ENCODE measurements at places on chromosomes 11 and 22.

GRCh38 chr11:6353367-6353987 lies 33.2 kb upstream of the CAVIN3 start:
- no peak for DNase-seq

- DNase-seq = no peak
These were observed 8.9 kb downstream of the MYH9 start for GRCh38 chr22:36378869-36379217.

- DNase-seq = no peak
These were observed 419.7 kb upstream of the CNTN5 start for GRCh38 chr11:98600786-98601773.

DNA sequence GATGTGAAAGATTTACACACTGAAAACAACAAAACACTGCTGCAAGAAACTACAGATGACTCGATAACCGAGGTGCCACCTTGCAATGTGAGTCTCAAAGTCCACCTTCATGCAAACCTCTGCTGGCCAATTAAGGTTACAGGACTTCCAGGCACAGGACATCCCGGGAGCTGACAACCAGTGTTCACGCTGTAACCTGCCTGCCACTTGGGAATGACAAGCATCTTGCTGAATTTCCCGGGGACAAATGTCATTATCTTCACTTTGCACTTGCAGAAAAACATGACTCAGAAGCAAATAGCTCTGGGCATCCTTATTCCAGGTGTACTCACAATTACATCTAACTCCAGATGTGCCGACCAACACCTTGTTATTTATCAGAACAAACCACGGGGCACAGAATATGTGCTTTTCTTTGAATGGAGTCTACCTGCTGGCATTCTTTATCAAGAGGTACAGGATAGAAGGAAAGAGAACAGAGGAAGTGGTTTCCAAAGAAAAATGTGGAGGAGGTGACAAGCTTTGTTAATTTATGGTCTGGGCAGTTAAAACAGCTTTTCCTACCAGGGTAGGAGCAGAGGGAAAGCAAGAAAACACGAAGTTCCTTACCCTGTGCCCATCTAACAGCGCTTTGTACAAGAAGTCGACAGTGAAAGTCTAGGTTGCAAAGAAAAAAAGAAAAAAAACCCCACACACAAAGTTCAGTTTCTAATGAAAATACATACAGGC lies 72.3 kb downstream of the SHANK2 start:
- no peak for DNase-seq

- no peak for DNase-seq
These were observed 9.6 kb downstream of the BTG4 start for GRCh38 chr11:111502611-111503010.

- no peak for DNase-seq
These were observed 134.0 kb downstream of the FAM76B start for GRCh38 chr11:95655536-95655935.

- no peak for DNase-seq
These were observed 5.9 kb upstream of the PHF21A start for GRCh38 chr11:46127150-46127638.

DNA sequence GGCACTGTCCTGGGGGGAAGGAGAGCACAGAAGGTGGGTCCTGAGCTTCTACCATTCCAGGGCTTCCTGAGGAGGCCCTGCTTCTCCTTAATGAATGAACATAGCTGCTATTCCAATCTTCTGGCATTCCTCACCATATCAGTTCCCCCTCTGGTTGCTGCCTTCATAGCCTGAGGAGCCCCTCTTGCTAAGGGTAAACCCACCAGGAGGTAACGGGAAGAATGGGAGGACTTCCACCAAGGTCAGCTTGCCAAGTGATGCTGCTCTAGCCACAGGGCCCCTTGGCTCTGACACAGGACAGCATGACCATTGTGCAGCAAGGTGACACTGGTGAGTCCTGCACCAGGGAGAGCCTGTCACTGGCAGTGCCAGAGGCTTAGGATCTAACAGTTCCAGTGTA lies 1022.5 kb downstream of the TBC1D22A start:
- no peak for DNase-seq

DNA sequence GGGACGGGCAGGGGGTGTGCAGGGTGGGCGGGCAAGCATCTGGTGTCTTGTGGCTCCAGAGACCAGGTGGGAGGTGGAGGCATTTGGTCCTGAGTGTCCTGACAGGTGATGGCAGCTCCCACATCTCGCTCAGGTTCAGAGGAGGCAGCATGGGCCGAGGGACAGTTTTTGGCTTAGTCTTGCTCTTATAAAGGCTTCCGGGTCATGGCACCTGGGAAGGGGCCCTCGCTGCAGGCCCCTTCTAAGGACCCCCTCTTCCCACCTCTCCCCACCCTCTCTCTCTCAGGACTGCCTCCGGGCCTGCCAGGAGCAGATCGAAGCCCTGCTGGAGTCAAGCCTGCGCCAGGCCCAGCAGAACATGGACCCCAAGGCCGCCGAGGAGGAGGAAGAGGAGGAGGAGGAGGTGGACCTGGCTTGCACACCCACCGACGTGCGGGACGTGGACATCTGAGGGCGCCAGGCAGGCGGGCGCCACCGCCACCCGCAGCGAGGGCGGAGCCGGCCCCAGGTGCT lies 9.9 kb downstream of the CCND1 start:
- no peak for DNase-seq

DNA sequence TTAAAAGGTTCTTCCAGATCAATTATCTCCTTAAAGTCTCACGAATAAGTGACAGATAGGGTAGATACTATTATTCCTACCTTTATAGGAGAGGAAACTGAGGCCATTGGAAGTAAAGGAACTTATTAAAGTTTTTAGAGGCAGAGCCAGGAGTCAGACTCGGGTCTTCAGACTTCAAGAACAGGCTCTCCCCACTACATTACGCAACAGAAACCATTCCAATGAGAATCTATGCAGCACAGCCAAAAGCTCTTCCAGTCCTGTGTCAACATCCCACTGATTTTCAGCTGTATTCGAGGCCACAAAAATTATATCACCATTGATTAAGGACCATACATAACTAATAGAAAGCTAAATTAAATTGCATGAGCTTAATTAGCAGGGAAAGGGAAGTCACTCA lies 77.4 kb downstream of the RELT start:
- no peak for DNase-seq

DNA sequence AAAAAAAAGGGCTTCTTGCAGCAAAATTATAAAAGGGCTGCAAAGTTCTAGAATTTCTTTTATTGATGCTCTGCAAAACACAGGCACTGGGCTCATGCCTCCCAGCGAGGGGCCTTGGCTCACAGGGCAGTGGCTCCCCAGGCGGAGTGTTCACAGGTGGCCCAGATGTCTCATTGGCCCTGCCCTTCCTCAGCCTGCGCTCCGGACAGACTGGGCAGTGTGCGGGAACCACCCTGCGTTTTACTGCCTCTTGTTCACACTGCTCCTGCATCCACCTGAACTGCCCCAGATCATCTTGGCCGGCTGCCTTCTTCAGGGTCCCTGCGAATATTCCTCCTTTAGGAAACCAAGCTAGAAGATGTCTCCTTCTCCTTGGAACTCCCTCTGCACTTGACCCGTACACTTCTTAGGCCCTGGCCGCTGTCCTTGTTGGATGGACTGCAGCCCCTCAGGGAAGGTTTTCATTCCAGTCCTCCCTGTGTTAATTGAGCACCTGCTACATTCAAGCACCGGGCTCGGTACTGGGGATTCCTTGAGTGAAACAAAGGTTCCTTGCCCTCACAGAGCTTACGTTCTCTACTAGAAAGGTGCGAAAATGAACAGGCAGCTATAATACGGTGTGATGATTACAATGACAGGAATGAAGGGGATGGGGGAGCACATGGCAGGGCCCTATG lies 4.5 kb downstream of the TUBA8 start:
- DNase-seq = no peak

DNA sequence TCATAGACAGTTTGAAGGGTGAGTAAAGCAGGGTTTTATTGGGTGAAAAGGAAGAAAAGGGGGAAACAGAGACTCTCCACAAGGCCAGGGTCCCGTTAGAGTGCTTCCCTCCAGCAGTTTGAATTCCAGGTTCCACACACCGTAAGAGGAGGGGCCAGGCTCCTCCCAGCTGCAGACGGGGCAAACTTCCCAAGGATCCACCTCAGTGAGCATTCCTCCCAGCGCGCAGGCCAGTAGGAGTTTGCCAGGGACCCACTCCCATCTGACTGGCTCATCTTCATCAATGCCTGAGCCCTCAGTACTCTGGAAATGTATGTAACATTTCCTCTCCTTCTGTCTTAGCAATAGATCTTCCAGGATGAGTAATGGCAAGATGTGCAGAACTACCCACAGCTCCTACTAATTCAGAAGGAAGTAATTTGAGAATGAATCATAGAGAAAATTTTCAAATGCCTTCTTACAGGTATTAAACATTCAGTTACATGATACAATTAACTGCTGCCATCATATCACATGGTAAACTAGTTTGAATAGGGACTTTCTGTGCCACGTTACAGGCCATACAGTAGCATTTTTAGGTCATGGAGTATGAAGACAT lies 34.0 kb upstream of the TRPC6 start:
- no peak for DNase-seq

DNA sequence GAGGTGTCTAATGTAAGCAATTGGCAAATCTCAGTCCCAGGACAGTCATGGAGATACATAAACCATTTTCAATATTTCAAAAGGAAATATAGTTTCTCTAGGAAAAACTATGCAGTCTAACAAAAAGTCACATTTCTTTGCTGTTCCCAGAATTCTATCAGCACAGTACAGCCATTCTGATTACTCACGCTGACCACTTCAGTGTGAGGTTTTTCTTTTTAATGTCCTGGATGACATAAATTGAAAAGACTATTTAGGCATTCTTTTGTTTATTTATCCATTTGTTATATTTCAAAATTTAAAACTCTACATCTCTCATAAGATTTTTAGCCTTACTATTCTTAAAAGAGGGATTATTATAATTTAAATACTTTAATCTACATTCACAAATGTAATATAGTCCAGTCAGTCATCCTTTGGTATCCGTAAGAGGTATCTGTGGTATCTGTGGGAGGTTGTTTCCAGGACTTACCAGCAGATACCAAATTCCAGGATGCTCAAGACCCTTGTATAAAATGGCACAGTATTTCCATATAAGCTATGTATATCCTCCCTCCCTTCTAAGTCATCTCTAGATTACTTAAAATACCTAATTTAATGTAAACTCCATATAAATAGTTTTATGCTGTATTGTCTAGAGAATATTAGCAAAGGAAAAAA lies 331.1 kb upstream of the PITPNB start:
- DNase-seq = no peak

GRCh38 chr11:65559951-65560537 lies 1.9 kb upstream of the LTBP3 start:
- DNase-seq = no peak

DNA sequence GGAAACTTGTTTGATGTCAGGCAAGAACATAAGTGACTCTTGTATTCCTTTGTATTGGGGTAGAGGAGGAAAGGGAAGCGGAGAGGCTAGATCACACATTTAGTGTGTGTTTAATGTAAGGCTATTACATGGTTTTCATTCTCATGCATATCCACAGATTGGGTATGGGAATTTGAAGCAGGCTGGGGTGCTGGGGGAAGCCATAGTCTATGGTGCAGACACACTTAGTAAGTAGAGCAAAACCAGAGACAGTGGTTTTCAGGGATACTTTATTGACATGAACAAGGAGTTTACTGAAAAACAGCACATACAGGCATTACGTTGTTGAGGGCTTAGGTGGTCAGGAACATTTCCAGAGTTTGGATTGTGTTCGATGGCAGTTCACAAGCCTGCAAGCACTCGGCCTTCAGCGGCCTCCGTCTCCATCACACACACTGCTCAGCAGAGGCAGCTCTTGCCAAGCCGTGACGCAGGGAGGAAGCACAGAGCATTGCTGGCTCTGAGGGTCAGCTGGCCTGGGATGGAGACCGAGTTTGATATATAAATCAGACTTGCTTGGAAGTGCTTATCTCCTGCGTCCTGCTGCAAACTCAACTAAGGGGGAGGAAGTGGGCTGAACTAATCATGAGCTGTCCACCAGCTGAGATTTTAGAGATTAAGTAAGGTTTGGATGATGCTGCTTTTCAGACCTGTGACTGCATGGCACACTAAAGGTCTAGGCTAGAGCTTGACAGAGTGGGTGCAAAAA lies 25.3 kb downstream of the SCN3B start:
- DNase-seq = no peak

GRCh38 chr11:109641549-109641948 lies 219.6 kb downstream of the C11orf87 start:
- DNase-seq = peak; percentile 32

GRCh38 chr11:75342966-75343870 lies 8.2 kb downstream of the ARRB1 start:
- no peak for DNase-seq

DNA sequence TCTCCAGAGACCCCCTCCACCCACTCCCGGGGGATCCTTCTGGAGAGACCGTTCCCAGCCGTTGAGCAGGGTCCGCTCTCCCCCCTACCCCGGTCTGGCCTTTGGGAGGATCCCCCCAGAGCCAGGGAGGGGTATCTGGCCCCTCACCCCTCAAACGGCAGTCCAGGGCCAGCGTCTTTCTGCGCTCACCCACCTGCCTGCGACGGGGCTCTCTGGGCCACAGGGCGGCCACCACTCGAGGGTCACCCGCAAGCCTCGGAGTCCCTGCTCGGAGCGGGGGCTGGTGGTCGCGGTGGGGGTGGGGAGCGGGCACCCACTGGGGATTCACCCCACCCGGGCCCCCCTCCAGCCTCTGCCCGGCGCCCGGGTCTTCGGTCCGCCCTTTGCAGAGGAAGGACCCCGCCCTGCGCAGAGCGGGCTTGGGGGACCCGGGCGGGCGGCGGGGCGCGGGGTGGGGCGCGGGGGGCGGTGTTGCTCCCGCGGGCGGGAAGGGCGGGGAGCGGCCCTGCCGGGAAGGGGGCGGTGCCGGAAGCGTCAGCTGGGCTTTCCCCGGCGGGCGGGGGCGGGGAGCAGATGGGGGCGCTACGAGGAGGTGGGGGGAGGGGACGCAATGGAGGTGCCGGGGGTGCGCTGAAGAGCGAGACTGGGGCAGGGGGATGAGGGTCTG lies 16.6 kb downstream of the CRELD2 start:
- DNase-seq = no peak

- DNase-seq = no peak
These were observed 212.9 kb downstream of the CADM1 start for GRCh38 chr11:115291325-115291724.

DNA sequence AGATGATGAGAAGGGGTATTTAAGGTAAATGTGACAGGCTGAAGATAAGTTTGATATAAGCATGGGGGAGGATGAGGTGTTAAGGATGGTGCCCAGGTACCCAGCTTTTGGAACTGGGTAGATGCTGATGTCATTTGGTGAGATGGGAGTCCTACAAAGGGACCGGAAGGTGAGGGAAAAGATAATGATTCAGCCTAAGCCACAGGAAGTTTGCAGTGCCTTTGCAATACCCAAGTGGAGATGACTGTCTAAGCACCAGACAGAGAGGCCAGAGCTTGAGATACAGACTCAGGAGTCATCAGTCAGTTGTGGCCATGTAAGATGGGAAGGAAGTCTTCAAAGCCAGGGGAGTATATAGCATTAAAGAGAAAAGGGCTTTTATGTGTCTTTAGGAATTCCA lies 30.0 kb upstream of the SMCO4 start:
- no peak for DNase-seq

- DNase-seq = no peak
These were observed 491.8 kb downstream of the ETS1 start for GRCh38 chr11:128095466-128095981.
